Right renal pelvis (tissue), 4 donors: ENCODE measurements at places on chromosomes 6 and 20. TPM values are rescaled to one million over a fixed set of nuclear protein-coding genes. Genes with fewer than 3 reads are reported as not detected.

GRCh38 chr20:44657875-44658274, 6.4 kb upstream of the ADA start:
- no peak for DNase-seq

- no peak for DNase-seq
Measured at GRCh38 chr6:75428204-75428603, 65.4 kb downstream of the FILIP1 start.

DNA sequence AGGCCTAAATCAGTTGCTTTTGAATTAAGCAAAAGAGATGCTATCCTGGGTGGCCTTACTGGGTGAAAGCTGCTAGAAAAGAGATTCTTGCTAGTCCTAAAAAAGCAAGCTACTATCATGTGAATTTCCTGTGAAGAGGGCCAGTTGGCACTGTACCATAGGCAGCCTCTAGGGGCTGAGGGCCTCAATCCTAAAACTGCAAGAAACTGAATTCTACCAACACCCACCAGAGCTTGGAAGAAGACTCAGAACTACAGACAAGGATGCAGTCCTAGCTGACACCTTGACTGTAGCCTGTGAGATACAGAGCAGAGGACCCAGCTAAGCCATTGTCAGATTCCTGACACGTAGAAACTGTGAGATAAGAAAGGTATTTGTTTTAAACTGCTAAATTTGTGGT, 24.5 kb downstream of the CLIC5 start:
- no peak for DNase-seq

DNA sequence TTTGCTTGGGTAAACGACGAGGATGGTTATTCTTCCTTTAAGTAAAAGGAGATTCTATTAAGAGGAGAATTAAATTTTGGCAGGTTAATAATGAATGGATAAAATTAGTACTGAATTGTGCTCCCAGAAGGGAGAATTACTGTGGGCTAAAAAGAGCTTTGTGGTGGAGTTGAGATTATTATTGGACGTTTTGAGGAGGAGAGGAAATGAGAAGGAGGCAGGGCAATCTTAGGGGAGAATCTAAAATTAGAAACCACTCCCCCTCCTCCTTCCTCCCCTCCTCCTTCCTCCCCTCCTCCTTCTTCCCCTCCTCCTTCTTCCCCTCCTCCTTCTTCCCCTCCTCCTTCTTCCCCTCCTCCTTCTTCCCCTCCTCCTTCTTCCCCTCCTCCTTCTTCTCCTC, 331.8 kb downstream of the PRL start:
- no peak for DNase-seq

GRCh38 chr20:50826121-50826520, 31.3 kb downstream of the BCAS4 start:
- DNase-seq: no peak

- no peak for DNase-seq
Measured at GRCh38 chr20:38143646-38144554, 21.2 kb downstream of the TGM2 start.

DNA sequence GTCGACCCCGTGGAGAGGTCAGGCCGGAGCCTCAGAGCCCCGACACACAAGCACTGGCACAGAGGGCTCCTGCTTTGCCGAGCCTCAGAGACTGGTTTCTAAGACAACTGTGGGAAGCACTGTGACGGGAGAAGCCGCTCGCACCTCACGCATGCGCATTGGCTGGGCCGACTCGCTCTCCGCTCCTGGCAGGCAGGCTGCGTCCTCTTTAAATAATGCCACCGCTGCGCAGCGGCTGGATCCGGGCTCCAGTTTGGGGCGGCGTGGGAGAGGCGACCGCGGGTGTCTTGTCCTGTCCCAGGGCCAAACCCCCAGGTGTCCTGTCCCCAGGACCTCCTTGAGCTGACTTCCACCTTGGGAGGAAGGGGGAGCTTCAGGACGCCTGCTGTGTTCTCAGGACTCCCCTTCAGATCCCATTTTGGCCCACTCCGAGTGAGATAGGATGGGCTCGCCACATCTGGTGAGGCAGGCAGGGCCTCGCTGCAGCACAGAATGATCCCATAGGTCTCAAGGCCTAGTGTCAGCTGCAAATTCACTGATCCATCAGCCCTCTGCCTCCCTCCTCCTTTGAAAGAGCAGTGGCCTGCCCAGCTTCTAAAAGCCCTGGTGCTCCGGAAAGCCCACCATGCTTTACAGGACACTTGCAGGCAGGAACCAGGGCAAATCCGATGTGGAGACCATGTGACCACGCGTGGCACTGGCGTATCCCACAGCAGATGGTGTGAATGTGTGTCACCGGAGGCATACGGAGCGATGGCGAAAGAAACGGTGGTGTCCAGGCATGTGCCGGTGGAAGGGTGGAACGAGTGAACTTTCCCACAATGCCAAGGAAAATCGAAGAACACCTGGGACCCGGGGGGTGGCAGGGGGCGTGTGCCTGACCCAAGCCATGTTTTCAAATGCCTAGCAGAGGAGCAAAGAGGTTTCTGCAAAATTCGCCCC, 169.3 kb upstream of the ZNF337 start:
- DNase-seq: no peak

GRCh38 chr6:3456898-3457709, at the start of gene SLC22A23:
TSS of gene SLC22A23 (minus strand) at chr6:3457050. CDS start at chr6:3456559, 491 bp downstream.
- no peak for DNase-seq

DNA sequence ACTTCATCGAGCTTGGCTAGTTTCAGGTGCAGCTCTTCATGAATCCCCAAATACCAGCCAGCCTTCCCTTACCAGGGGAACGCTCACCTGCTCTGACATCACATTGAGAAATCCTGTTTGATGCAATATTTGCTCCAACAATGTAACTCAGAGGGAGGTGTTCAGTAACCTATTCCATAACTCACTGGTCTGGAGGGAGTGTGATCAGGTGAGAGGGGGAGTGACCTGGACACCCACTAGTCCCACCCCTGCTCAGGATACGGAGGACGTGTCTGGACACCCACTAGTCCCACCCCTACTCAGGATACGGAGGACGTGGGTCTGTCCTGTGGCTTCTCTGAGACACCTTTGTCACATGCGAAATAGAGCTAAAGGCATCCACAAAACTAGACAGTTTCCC, 70.3 kb downstream of the HUS1B start:
- DNase-seq: no peak

- no peak for DNase-seq
Measured at GRCh38 chr6:72238021-72238420, 351.7 kb downstream of the RIMS1 start.

- DNase-seq: no peak
Measured at GRCh38 chr6:16174416-16175078, 45.7 kb downstream of the MYLIP start.

GRCh38 chr6:39865011-39865888, 69.0 kb downstream of the MOCS1 start:
- no peak for DNase-seq

- DNase-seq: no peak
Measured at GRCh38 chr20:14928083-14928482, 590.7 kb upstream of the FLRT3 start.

DNA sequence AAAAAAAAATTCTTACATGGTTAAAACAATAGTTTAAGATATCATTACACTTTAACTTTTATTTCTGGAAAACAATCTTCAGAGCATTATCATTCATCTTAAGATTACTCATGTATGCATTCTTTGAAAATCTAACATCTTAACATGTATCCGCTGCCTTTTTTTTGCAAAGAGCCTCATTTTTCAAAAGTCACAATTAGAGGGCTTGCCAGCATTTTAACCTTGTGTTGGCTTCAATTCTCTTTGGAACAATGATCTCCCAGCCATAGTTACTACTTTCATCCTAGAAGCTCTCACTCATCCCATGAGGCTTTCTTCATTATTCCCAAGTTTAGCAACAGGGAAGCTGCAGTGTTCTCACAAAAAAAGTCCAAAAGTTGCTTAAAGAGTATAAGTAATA, 330.8 kb downstream of the BCKDHB start:
- DNase-seq: no peak

DNA sequence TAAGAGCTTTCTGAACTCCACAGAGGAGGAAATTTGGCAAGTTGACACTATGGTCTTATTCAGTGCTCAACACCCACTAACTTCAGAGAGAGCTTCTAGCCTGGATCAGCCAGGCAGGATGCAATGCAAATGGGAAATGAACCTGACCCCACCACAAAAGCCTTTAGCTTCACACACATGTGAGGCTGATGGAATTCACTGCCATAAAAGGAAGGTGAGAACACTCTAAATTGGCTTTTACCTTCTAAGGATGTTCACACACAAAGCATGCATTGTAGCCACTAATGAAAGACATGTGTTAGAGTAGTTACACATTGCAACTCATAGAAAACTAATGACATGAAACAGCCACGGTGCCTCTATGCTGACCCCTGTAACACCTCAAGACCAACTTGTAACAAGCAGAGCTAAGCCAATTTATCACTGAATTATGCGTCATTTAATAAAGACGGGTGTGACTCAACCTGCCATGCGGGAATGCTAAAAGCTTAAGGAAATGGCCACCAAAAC, 262.1 kb downstream of the HACE1 start:
- DNase-seq: no peak

DNA sequence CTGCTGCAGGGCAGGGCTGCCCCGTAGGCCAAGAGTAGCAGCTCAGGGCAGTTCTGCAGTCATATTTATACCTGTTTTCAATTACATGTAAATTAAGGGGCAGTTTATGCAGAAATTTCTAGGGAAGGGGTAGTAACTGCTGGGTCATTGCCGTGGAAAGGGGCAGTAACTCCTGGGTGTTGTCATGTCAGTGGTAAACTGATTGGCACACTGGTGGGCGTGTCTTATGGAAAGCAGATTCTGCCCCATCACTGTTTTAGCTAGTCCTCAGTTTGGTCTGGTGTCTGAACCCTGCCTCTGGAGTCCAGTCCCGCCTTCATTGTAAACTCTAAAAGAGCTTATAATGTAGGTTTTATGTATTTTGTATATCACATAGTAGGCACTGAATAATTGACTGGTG, 22.1 kb downstream of the MAP3K4 start:
- DNase-seq: no peak

- DNase-seq: no peak
Measured at GRCh38 chr20:64160118-64160517, 4.1 kb upstream of the MYT1 start.

- DNase-seq: no peak
Measured at GRCh38 chr20:46307139-46307998, 929 bp downstream of the CDH22 start.

DNA sequence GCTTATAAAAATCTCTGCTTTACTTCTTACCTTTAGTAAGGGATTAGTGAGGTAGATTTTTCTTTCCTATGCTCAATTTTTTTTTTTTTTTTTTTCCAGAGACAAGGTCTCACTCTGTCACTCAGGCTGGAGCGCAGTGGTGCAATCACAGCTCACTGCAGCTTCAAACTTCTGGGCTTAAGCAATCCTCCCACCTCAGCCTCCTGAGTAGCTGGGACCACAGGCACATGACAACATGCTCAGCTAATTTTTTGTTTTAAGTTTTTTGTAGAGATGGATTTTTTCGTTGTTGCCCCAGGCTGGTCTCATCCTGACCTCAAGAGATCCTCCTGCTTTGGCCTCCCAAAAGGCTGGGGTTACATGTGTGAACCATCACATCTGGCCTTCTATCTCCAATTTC, 58.9 kb upstream of the RREB1 start:
- DNase-seq: no peak

DNA sequence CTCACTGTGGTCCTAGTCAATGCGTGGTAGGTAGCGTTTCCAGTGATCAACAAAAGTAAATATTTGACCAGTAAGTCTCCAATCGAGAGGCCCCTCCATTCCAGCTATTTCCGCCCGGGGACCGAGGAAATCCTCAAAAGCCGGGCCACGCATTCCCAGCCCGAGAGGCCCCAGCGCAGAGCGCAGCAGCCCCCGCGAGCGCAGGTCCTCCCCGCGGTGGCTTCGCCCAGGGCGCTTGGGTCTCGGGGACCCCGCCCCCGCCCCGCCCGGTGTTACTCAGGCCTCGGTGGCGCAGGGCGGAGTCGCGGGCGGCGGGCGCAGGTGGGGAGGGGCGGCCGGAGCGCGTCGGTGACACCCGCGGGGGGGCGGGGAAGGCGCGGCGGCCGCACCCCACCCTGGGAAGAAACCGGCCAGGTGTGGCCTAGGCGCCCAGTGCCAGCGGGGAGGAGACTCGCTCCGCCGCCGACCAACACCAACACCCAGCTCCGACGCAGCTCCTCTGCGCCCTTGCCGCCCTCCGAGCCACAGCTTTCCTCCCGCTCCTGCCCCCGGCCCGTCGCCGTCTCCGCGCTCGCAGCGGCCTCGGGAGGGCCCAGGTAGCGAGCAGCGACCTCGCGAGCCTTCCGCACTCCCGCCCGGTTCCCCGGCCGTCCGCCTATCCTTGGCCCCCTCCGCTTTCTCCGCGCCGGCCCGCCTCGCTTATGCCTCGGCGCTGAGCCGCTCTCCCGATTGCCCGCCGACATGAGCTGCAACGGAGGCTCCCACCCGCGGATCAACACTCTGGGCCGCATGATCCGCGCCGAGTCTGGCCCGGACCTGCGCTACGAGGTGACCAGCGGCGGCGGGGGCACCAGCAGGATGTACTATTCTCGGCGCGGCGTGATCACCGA, at the start of gene DSP:
TSS of gene DSP (plus strand) at position 497 of the 890 bp plus-strand sequence. CDS start at position 742, 245 bp downstream.
- no peak for DNase-seq

DNA sequence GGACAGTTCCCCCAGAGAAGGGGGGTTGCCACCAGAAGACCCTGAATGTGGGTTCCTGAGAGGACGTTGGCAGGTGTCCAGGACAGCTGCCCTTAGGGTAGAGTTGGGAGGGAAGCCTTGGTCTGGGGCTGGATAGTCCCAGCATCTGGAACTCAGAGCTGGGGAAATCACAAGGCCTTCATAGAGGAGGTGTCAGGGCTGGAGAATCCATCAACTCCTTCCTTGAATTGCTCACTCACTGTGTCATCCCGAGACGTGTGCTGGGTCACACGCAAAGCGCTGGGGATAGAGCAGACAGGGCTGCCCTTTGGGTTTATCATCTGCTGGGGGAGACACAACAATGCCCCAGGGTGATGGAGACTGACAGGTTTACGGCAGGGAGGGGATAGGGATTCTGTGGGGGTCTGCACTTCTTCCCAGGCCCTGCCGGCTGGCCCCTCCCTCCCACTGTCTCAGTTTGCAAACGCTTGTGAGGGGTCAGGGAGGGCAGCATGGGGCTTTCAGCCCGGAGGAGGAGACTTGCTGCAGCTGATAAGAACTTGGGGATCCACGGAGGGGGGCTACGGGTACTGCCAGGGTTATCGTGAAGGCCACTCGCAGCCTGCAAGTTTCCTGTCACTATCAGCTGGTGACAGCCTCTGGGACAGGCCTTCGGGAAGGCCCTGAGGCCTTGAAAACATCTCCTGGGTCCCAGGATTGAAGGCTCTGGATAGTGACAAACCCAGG, 18.6 kb downstream of the RBM38 start:
- no peak for DNase-seq

GRCh38 chr6:134375220-134375580, 57.3 kb upstream of the SGK1 start:
- no peak for DNase-seq

The FAM184A gene
- polyA plus RNA-seq: 9.3 TPM

The RCAN2 gene
- 31.3 TPM for polyA plus RNA-seq

The ANGPT4 gene
- 0.19 TPM for polyA plus RNA-seq

The ZC2HC1B gene
- polyA plus RNA-seq: 0.87 TPM

The IP6K3 gene
- 0.60 TPM for polyA plus RNA-seq

The ATP6V1G2 gene
- 11.8 TPM for polyA plus RNA-seq

The GPR63 gene
- 3.5 TPM for polyA plus RNA-seq

The TPD52L1 gene
- 83.5 TPM for polyA plus RNA-seq

The OLIG3 gene
- polyA plus RNA-seq: not detected

The TM9SF4 gene
- 74.8 TPM for polyA plus RNA-seq
